Inflammatory macrophage treated with lipopolysaccharide for 4 hours (primary cell): ENCODE measurements at places on chromosomes 2 and 18.

DNA sequence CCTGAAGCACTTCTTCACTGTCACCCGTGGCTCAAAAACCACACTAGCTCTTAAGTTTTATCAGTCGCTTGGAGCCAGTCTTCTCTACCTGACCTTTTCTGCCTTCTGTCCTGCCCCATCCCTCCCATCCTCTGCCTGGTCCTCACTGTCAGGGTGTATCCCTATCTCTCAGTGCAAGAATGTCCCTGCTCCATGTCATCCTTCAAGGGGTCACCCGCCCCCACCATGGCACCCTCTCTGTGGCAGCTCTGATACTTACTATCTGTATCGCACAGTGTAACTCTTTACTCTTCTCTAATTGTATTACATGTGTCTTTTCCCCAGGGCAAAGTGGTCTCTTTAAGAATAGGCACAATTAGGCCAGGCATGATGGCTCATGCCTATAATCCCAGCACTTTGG lies 4.4 kb downstream of the VAMP5 start:
- no peak for DNase-seq

DNA sequence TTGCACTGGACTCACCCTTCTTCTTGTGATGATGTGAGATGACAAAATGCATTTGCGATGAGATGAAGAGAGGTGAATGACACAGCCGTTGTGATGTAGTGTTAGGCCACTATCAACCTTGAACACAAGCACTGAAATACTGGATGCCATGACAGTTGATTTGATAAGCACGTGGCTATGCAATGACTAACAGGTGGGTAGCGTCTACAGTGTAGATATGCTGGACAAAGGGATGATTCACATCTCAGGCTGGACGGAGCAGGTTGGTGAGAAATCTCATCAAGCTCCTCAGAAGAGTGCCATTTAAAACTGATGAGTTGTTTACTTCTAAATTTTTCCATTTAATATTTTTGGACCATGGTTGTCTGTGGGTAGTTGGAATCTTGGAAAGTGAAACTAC lies 375.8 kb upstream of the LYPD1 start:
- no peak for DNase-seq

- DNase-seq: no peak
Observed at GRCh38 chr2:64785245-64785644, 131.5 kb upstream of the SERTAD2 start.

- DNase-seq: no peak
Observed at GRCh38 chr2:232960862-232961261, 52.2 kb downstream of the NGEF start.

GRCh38 chr18:49690312-49690711 lies 123.0 kb downstream of the ACAA2 start:
- peak; percentile 20 for DNase-seq

GRCh38 chr2:52113338-52113737 lies 1081.4 kb upstream of the NRXN1 start:
- no peak for DNase-seq

DNA sequence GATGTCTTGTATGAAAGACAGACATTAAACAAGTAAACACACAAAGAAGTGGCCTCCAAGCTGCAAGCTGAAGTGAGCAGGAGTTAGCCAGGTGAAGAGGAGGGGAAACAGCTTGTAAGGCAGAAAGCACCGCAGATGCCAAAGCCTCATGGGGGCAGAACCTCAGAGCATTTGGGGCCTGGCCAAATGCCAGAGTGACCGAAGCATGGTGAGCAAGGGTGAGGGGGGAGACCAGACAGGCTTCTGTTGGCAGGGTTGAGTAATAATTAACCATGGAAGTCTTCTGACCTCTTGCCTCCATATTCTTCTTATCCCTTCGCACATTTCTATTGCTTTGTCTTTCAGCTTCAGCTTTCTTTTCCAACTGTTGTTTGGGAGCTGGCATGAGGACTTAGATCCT lies 5.6 kb downstream of the QPCT start:
- peak; percentile 13 for DNase-seq

GRCh38 chr18:41617647-41618046 lies 337.4 kb upstream of the PIK3C3 start:
- no peak for DNase-seq

DNA sequence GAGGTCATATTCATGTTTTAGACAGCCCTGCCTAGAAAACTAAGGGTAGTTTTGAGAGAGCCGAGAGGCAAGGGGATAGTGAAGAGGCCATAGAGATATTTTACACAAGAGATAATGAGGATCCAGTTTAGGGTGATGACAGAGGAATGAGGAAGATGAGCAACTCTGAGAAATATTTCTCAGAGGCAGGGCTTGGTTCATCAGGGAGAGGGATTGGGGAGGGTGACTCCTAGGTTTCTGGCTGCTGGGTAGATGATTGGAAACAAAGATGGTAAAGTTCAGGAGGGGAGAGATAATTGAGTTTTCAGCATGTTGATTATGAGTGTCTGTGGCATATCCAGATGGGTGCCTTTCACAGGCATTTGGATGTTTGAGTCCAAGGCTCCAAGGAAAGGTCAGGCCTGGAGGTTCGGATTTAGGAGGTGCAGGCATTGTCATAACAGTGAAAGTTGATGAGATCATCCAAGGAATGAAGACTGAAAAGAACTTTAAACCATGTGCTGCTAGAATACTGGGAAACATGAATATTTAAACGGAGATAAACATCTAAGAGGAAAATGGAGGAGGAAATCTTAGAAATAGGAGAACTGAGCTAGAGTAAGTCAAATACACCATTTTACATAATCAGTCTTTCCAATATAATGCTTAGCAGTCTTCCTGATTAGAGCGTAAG lies 7.4 kb downstream of the MYL12B start:
- peak; percentile 65 for DNase-seq

DNA sequence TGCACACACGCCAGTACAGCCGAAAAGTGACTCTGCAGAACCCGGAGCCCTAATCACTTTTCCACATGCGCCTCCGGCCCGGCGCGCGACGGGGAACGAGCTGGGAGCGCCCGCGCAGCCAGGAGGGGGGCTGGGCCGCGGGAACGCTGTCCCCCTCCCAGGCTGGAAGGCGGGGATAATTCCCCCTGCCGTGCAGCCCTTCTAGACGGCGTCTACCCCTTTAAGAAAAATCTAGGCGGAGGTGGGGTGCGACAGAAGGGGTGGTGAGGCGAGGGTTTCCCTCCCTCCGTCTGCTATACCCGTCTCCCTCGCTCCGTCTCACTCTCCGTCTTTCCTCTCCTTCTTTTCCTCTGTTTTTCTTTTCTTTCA lies 2.4 kb downstream of the CYP26B1 start:
- no peak for DNase-seq
